ENCODE measurements at places on chromosomes 12 and 14. TPM values are rescaled to one million over a fixed set of nuclear protein-coding genes. Genes with fewer than 3 reads are reported as not detected.

DNA sequence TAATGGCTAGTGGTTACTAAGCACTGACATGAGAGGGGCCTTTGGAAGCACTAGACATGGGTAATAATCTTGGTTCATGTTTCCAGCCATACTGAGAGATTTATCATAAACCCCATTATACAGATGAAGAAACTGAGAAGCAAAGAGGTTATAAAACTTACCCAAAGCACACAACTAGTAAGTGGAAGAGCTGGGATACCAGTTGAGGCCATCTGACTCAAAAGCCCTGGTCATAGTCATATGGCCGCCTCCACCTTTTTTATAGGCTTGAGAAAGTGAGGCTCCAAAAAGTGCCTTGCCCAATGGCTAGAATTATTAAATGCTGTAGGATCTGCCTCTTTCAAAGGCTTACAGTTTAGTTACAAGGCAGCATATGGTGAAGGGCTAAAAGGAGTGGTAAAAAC is 944 bp downstream of the TXNRD1 start:
- no peak for DNase-seq

- no peak for DNase-seq
These were observed 55.0 kb upstream of the PCED1B start for GRCh38 chr12:47024463-47024862.

- DNase-seq = no peak
These were observed 57.9 kb downstream of the TXNDC16 start for GRCh38 chr14:52494444-52494843.

- no peak for DNase-seq
These were observed 132.5 kb upstream of the RFLNA start for GRCh38 chr12:124162151-124163110.

The RNASE2 gene
- total RNA-seq = not detected

DNA sequence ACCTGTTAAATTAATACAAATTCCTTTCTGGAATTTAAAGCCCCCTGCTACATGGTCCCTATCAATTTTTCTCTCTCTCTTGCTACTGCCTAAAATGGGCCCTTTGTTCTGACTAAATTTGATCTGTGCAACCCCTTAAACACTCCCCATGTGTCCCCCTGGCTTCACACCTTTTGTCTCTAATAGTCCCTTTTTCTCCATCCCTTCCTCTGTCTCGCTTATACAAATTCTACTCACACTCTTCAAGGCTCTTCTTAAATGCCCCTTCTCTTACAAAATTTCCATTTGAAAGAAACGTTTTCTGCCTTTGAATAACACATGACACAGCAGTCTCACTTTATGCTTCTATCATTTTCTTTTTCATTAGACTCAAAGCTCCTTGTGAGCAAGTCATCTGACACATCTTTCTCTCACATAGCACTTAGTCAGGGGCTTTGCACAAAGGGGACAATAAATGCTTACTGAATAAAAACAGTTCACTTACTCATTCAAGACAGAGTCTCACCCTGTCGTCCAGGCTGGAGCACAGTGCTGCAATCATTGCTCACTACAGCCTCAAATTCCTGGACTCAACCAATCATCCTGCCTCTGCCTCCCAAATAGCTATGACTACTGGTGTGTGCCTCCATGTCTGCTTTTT is 41.5 kb upstream of the NR2C1 start:
- no peak for DNase-seq

- no peak for DNase-seq
These were observed 132.3 kb downstream of the CCDC59 start for GRCh38 chr12:82225871-82226270.

DNA sequence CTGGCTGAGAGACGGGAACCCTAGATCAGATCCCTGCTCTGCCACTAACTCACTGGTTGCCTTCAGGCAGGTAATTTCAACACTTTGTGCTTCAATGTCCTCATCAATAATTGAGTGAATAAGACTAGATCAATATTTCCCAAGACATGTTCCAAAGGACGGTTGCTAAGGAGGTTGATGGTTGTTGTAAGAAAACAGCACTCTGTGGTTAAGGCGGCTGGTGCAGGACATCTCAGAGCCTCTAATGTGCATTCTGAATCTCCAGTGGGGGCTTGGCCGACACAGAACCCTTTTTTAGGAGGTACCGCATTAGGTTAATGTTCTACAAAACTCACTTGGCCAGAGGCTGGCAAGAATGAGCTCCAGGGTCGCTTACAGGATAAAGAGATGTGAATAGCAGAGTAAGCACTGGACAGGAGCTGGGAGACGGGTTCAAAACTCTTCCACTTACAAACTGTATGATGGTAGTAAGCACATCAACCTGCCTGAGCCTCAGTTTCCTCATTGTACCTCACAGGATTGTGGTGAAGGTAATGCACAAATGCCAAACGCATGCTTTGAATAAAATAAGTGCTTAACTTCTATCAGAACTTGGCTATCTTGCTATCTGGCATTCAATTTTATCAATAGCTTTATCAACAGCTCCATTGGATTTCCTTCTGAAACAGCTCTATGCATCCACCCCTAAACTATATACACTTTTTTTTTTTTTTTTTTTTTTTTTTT is 136.9 kb upstream of the PARP11 start:
- DNase-seq = no peak

DNA sequence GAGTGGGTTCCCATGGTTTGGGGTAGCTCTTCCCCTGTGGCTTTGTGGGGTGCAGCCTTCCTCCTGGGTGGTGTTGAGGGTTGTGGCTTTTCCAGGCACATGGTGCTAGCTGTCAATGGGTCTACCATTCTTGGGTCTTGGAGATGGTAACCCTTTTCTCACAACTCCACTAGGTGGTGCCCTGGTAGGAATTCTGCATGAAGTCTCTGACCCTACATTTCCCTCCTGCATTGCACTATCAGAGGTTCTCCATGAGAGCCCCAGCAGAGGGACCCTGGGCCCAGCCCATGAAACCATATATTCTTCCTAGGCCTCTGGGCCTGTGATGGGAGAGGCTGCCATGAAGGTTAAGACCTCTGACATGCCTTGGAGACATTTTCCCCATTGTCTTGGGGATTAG is 1093.3 kb downstream of the SLC16A7 start:
- no peak for DNase-seq

The NPAS3 gene
- total RNA-seq = not detected

DNA sequence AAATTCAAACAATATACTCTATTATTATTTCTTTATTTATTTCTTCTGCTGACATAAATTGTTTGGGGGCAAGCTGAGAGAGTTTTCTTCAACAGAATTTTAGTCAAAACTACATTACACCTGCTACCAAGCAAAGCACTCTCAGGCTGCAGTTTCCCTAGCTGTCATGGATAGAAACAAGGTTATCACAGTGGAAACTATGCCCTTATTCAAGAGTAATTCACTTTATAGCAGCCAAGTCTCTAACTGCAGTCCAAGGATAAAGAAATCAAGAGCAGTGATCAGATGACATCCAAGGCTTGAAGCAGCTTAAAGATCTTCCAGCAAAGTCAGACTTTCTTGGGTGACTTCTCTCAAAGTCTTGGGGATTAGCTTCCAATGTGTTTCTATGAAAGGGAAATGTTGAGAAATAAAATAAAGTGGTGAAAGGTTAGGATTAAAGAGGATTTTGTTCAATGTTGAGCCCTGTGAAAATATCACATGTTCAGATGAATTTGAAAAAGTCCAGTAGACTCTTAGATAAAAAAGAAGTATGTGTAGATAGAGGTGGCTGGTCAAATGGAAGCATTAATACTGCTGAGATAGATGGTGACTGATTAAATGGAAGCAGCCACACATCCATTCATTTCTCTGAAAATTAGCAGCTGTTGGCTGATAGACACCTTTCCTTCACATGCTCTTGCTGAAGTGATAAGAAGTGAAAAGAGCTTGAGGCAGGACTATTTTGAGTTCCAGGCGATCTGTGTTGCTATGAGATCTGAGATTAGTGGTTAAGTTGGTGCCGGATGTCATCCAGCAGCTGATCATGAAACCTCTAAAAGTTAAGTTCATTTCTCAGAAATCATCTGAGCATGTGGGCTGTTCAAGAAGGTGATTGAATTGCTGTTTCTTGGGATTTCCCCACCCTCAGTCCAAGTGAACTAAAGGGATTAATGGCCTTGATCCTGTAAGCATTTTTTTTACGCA is 257.8 kb upstream of the BTG1 start:
- DNase-seq = peak; percentile 69

DNA sequence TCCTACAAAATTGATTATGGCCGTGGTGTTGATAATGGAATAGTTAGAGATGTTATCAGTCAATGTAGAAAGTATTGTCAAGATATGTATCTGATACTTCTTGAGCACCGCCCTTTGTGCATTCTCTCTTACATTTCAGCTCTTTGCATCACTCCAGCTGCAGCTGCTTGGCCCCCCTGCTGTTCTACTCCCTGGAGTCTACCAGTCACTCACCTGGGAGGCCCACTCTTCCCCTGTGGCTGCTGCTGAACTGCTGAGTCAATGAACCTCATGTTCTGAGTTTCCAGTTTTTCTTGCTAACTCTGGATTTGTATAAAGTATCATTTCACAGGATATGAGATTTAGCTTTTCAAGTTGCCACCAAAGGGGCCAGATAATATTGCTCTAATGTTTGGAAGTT is 312.8 kb upstream of the SLC16A7 start:
- DNase-seq = no peak

GRCh38 chr12:6273541-6274230 is 36.8 kb upstream of the PLEKHG6 start:
- DNase-seq = no peak

The FITM1 gene
- total RNA-seq = 1.0 TPM

GRCh38 chr12:6960593-6961277 is 9.6 kb downstream of the PTPN6 start:
- peak; percentile 37 for DNase-seq

GRCh38 chr12:89893972-89894706 is 185.5 kb upstream of the ATP2B1 start:
- no peak for DNase-seq

The DNAI7 gene
- total RNA-seq = not detected

GRCh38 chr14:77133720-77134338 is 7.8 kb downstream of the ZDHHC22 start:
- peak; percentile 64 for DNase-seq

The SERPINA9 gene
- not detected for total RNA-seq

The KRT2 gene
- total RNA-seq = not detected

- DNase-seq = no peak
These were observed 4.4 kb downstream of the KRT3 start for GRCh38 chr12:52791271-52792184.

GRCh38 chr14:84814391-84814790 is 715.6 kb upstream of the FLRT2 start:
- DNase-seq = no peak

GRCh38 chr12:56366948-56367347 is 4.3 kb upstream of the APOF start:
- DNase-seq = no peak

The CLEC4D gene
- total RNA-seq = not detected

The OR10P1 gene
- total RNA-seq = not detected

DNA sequence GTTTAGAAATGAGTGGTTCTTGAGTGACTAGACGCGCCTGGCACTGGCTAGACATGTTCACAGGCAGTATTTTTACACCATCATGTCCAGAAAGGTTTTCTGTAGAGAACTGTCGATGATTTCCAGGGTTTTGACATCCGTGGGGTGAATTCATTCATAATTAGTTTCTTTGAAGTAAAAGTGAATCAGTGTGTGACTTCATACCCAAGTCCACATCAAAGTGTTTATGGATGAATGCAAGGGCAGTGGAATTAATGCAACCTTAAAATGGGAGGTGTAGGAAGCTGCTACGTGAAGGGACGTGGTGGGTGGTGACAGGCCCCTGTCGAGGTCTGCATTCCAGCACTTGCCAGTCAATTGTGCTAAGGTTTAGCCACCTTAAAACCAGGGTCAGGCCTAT is 38.4 kb upstream of the ELK3 start:
- no peak for DNase-seq

The LMO3 gene
- total RNA-seq = not detected

- DNase-seq = no peak
These were observed 380.8 kb upstream of the TMEM132C start for GRCh38 chr12:127885954-127886750.

- DNase-seq = no peak
These were observed 29.5 kb upstream of the RHOJ start for GRCh38 chr14:63174760-63175191.

- no peak for DNase-seq
These were observed 29.8 kb downstream of the SCFD1 start for GRCh38 chr14:30651937-30652336.
